MV-4-11 (cell line): ENCODE measurements at places on chromosomes 3 and 15.

- peak; percentile 82 for DNase-seq
Measured at GRCh38 chr3:98778852-98779413, 15.8 kb downstream of the ST3GAL6 start.

DNA sequence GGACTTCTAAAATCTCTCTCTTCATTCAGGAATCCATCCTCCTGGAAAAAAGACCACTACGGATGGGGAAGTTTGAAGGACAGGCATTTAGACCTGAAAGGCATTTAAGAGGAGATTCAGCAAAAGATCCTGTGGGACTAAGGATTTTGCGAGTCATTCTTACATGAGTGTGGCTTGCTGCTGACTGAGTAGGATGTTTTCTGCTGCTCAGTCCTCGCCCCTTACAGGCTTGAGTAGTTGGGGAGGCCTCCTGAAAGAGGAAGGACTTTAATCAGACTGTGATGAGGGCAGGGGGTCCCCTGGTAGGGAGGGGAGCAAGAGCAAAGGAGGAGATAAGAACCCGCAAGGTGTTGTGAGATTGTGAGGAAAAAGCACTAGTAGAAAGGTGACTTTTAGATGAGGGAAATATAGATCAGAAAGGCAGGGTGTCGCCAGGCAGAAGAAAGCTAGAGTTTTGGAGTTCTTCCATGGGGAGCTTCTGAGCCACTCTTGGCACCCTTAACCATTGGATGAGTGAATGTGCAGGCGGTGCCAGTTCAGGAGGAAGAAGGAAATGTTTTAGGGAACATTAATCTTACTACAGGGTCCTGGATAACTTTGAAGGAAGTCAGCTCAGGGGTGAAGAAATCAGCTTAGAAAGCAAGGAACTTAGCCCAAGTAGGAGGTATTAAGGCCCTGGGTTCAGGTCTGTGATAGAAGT, 171.1 kb downstream of the RORA start:
- DNase-seq, result no peak

GRCh38 chr15:75583701-75584100, 4.6 kb upstream of the PTPN9 start:
- no peak for DNase-seq

DNA sequence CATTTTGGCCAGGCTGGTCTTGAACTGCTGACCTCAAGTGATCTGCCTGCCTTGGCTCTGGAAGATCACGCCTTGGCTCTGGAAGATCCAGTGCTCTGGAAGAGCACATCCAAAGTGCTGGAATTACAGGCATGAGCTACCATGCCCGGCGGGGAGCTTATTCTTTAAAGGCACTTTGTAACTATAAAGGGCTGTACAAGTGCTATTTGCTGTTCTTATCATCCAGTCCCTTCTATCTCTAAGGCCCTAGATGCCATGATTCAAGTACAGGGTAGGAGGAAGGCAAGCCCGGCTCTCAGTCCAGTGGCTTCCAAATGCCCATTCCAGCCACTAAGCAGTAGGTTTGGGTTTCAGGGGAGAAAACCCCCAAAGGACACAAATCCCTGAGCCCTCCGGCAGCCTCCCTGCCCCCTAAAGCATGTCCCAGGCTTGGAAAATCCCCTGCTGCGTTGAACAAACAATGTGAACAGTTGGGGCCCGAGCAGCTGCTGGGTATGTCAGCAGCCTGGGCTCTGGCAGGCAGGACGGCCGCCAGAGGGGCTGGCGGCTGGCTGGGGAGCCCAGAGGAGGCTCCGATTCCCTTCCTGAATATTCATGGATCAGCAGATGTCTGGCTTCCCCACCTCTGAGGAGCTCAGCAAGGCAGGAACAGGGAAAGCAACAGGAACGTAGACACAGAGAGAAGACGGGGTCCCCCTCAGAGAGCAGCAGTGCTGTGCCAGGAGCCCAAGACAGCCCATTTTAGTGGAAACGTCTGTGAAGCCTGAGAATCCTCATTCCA, 7.7 kb downstream of the IGDCC4 start:
- no peak for DNase-seq

- DNase-seq, result no peak
Measured at GRCh38 chr3:34000301-34000700, 201.9 kb downstream of the PDCD6IP start.

DNA sequence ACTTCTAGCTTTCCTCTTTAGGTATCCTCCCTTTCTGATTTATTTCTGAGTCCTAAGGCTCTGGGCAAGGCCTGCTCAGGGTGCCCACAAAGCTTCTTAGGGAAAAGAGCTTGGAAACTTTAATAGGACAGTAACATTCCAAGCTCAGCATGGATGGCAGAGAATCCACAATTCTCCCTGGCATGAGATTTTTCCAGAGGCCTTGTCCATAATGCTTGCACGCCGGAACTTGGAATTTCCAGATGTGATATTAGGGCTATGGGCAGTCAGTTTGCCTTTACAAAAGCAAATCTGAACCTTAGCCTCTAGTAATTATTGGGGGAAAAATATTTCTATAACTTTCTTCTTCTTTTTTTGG, 139.0 kb upstream of the RBMS3 start:
- no peak for DNase-seq

DNA sequence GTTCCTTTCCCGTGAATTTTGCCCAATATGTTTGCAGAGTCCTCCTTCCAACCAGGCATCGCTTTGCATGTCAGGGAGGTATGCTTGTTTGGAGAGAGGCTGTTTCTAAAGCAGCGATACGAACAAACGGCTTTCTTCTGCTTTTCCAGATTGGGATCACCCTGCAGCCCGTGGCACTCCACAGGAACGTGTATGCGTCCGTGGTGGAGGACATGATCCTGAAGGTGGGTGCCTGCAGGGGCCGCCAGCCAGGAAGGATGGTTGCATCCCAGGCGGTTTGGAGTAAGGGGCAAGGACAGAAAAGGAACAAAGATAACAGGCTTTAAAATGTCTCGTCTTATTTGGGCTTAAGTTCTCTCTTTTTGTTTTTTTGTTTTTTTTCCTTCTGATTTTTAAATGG, 17.5 kb downstream of the MAP6D1 start:
- DNase-seq, result no peak

- no peak for DNase-seq
Measured at GRCh38 chr15:57321485-57321884, 54.8 kb upstream of the CGNL1 start.

- DNase-seq, result no peak
Measured at GRCh38 chr3:37701734-37702433, 159.8 kb upstream of the CTDSPL start.

GRCh38 chr15:95522533-95522932, 808.0 kb upstream of the NR2F2 start:
- DNase-seq, result no peak

DNA sequence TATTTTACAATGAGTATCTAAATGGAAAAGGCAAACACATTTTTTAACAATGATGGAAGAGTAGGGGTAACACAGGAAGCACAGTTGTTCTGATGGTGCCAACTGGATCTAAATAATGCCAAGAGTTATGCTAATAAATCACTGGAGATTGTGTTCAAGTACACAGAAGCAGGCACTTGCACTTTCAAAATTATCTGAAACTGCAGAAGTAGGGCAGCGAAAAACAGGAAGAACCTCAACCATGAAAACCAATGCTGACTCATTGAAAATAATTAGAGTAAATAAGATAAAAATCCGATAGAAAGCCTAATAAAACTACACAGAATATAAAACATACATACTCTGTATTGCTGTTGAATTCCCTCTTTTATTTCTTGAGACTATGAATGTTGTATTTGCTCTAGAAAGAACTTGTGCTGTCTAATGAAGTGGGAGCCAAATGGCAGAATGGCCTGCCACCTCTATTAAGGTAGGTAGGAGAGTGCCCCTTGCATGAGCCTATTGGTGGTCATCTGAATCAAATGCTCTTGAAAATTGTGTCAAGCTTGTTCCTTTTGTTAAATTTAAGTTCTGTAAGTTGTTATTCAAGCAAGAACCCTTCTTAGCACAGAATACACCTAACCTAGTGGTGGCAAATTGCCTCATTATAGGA, 93.7 kb downstream of the ABI3BP start:
- DNase-seq, result peak; percentile 19

- DNase-seq, result no peak
Measured at GRCh38 chr3:154227531-154227930, 96.8 kb downstream of the DHX36 start.

GRCh38 chr15:96565266-96565665, 234.8 kb downstream of the NR2F2 start:
- DNase-seq, result no peak

- no peak for DNase-seq
Measured at GRCh38 chr15:71451130-71451529, 335.9 kb downstream of the THSD4 start.

DNA sequence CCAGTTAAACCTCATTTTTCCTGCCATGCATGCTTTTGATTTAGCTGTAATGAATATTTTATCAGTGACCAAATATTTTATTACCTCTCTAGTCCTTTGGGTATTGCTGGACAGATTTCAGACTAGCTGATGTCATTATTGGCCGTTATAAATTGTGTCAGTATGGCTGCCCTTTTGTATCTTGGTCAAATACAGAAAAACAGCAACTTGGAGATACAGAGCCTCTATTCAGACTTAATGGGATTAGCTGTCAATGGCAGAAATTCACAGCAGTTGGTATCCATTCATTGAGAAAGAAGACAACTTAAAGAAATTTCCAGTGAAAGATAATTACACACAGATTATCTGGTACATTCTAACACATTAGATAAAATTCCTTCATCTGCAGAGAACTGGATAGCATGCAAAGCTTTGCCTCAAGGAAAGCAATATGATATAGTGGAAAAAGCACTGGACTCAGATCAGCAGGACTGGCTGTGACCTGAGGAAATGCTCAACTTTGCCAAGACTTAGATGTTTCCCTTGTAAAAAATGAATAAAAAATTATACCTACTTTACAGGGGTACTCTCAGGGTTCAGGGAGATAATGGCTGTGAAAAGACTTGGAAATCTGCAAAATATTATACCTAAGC, 20.8 kb downstream of the COL6A6 start:
- no peak for DNase-seq

DNA sequence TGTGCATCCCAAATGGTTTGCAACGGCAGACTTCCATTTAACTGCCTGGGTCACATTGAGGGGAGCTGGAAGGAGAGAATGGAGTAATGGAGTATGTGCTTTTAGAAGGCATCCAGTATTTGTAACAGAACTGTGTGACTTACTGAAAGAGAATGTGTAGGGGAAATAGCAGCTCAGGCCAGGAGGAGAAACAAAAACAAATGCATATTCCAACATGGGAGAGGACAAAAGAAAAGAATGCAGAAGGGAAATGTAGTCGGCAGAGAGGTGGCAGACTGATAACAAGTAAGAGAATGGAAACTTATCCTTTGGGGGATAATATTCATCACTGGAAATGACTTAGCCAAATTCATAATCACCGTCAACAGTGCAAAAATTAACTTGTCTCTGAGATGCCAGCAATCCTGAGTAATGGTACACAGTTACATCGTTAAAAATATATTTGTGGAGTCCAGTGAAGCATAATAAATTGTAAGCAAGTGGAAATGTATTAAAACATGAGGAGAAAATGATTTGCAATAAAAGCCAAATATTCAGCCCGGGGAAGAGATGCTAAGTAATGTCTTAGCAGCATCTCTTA, 294.9 kb upstream of the SGO1 start:
- no peak for DNase-seq

GRCh38 chr3:156563900-156564682, 9.2 kb upstream of the SSR3 start:
- DNase-seq, result no peak

DNA sequence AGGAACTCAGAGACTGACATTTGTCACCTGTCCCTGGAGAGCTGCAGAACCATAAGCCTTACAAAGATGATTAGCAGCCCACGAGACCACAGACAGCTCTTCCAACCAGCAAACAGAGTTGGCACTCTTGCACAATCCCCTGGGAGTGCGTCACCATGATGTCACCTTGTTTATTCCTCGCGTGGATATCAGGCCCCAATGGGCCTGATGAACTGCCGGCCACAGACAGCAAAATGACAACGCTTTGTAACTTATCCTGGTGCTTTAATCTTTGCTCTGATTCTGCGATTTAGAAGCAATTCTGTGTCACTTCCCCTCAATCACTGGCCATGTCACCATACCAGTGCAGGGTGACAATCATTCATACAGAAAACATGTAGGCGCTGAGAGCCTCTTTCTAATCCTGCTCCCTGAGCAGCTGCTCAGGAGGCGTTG, 89.2 kb downstream of the TAMM41 start:
- DNase-seq, result peak; percentile 73

DNA sequence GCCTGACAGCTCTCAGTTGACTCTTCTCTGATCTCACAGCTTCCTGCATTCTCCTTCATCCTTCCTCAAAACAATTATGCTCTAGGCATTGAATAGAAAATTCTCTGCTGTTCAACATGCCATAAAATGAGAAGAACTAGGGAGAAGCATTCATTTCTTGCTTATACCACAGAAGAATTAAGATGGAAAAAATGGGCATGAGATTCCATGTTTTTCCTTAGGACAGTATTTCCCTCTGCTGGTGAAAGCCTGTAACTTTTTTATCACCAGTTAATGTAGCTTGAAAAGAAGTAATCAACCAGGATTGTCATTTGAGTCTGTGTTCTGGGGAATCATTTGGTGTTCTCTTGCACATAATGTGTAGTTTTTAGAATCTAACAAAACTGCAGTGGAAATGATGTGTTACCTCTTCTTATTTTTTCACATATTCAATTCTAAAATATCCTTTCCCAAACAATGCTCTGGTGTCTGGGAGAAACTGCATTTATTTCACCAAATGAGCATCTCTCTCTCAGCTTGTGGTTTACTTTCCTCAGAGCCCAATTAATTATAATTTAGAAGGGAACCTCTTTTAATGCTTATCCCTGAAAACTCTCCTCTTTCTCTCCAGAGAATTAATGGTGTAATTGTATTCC, 92.8 kb upstream of the DCBLD2 start:
- DNase-seq, result no peak

DNA sequence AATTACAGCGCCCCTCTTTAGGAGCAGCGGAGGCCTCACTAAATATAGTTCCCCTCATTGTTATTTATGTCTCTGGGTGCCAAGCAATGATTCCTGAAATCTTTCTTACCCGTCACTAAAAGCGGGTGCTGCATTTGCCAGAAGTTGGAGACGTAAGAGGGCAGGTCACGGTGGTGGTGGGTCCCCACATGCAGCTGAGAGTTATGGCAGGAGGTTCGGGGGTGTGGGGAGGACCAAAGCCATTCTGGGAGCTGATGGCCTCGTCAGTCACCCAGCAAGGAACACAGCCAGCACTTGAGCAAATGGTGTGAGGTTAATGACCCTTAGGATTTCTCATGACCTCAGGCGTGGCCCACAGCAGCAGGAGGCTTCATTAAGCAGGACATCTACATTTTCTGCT, 129.2 kb downstream of the RAB11A start:
- DNase-seq, result no peak

DNA sequence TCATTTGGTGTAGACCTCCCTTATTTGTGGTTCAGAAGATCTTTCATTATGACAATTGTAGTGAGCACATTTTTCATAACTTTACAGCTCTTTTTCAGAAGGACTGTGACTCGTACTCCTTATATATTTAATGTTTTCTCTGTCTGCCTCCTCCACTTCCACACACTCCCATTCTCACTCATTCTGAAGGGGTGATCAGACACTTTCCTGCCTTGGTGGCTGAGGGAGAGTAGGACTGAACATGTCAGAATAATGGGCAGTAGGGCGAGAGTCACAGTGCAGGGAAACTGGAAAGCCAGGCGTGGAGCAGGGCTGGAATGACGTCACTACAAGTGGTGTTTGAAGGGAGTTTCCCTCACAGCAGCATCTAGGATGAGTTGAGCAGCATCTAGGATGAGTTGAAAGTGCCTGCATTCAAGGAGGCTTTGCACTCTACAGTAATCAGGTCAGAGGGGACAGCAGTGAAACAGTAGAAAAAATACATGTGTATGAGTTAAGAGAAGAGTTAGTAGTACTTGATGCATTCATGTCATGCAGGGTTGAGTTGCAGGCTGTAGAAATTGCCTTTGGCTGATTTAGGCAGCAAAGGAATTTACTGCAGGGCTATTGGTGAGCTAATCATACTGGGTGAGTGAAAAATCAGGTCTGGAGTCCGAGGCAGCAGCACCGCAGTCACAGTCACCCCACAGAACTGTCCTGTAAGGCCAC, 36.3 kb upstream of the FBXL22 start:
- no peak for DNase-seq
